ENCODE measurements at places on chromosomes 5 and 9.
A peak's percentile ranks its signal among the peaks of the same experiment; 100 is the strongest.

- no peak for DNase-seq
Measured at GRCh38 chr9:93088656-93089015, 7.4 kb upstream of the CARD19 start.

DNA sequence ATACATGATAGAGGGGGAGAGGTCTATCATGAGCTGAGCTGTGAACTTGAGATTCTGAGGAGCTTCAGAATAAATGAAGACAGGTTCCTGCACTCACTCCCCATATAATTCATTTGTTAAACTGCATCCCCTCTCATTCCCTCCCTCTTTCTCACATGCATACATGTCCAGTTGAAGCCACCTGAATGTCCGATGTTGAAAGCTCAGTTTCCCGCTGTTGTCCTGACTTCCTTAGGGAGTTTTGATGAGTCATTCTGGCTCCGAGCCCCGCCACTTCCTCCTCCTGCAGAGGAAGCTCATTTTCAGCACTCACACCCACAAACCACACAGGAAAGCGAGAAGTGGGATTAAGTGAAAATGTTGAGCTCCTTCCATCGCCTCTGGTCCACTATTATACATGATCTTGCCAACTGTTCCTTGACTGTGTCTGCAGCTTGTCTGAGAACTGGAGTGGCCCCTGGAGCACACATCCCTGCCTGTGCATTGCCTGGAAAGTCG is 121.2 kb downstream of the CEMIP2 start:
- peak; percentile 16 for DNase-seq

GRCh38 chr9:88313364-88314220 is 74.7 kb upstream of the SPIN1 start:
- DNase-seq, result no peak

DNA sequence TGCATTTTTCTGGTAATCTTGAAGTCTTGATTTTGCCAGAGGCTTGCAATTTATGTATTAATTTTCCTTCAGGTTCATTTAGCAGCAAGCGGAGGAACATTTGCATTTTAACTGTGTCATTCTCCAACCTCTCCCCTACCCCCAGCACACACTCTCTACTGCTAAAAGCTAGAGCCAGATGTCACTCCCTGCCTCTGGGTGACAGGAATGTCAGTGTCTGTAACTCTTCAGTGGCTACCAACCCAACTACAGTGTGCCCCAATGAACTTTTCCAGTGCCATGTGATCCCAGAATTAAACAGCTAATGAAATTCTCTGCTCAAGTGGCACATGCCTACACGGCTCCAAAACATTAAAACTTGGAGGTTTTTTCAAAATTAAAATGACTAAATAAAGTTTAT is 260.3 kb downstream of the GOLPH3 start:
- DNase-seq, result no peak

- no peak for DNase-seq
Measured at GRCh38 chr9:16551692-16552091, 318.8 kb downstream of the BNC2 start.

DNA sequence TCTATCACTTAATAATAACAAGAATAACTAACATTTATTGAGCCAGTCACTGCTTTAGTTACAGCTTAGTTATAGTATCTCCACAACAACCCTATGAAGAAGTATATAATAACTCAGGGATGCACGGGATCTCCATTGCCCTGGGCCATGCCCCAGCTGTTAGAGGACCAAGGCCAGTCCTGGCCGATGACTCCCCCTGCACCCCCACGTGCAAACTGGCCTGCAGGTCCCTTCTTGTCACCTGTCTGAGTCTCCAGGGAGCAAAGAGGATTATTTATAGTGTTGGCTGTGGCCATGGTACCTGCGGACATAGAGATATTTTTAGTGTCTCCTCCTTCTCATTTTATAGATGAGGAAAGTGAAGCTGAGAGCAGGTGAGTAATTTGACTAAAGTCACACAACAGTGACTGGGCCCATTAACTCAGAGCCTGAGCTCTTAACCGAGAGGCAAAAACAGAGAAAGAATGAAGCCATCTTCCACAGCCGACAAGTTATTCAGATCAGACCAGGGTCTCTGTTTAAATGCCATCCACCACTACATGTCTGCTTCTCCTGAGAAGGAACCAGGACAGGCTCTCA is 94.4 kb downstream of the TMEM215 start:
- DNase-seq, result no peak

- no peak for DNase-seq
Measured at GRCh38 chr5:146069780-146070099, 35.6 kb downstream of the PLAC8L1 start.

GRCh38 chr9:94919376-94920098 is 193.0 kb downstream of the AOPEP start:
- no peak for DNase-seq

- DNase-seq, result no peak
Measured at GRCh38 chr5:11801061-11801460, 103.2 kb downstream of the CTNND2 start.

DNA sequence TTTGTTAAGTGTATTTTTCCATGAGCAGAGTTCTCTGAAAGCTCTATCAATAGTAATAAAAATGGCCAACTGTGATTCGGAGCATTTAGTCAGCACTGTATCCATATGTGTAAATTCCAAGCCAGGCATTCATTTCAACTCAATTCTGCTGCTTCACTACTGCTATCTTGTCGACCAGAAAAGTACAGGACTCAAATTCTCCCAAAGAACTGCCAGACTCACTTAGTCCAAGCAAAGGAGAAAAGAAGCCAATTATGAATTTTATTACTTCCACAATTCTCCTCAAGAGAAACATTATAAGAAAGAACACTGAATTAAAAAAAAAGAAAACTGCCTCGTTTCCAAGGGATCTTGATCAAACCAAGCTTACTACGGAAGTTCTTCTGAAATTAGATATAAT is 906.3 kb upstream of the DMAC1 start:
- DNase-seq, result no peak

- DNase-seq, result no peak
Measured at GRCh38 chr5:159198063-159199036, 11.0 kb downstream of the RNF145 start.

GRCh38 chr5:154758977-154759376 is 3.8 kb downstream of the LARP1 start:
- DNase-seq, result no peak

DNA sequence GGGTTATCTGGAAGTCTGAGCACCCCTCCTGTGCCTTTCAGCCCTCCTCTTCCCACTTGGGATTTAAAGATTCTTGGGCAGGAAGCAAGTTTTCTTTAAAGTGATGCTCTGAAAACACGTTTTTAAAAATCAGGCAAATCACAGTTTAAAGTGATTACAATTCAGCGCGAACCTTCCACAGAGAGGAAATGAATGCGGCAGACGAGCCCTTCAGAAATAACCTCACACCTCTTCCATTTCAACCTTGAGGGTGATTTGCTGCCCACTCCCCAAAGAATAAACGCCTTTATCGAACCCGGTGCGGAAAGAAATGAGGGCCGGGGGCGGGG is 2.3 kb upstream of the EFNA5 start:
- DNase-seq, result peak; percentile 30

DNA sequence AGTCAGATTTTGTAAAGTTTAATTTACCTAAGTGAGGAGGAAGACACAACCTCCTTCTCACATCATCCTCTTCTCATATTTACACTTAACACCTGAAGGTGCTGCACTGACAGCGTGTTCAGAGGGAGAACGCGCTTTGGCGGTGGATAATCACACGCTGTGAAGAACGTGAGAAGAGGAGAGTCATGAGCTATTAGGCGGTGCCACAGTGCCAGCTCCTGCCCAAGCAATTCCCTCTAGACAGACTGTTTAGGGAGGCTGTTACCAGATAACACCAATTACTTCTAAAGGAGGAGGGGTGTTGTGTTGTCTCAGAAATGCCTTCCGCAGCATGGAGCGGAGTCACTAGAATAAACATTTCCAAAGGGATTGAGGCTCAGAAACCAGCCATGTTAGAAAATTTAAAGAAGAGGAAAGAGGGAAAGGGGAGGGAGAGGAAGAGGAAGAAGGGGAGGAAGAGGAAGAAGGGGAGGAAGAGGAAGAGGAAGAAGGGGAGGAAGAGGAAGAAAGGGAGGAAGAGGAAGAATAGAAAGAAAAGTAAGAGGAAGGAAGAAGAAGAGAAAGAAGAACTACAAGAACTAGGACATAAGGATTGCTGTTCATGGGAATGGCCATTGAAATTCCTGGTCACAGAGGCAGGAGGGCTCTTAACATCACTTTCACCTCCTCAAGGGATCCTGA is 37.3 kb upstream of the WWC1 start:
- no peak for DNase-seq

DNA sequence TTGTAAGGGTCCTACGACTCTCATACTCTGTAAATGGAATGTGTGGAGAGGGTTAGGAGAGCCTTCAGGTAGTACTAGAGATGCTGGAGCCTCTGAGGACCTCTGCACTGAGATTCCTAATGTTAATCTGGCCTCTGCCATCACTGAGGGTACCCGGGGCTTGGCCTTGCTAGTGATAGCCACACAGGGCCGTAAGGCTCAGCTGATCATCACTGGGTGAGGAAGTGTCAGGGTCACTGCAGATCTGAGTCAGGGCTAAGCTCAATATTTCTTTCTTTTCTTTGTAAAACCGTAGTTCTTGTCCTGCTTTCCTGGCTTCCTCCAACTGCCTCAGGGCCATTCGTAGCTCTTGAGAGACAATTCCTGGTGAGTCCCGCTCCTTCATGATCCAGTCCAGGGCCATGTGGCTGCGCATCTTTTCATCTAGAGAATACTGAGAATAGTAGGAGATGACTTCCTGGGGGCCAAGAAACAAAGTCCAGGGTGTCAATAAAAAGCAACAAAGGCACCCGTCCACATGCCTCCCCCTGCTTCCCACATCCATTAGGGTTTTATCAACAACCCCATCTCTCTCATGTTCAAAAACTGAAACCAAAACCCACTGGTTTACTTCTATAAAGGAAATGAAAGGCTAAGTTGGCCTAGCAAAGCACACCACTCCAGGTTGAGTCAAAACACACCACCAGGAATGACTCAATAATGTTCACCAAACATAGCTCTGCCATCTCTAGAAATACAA is 47.7 kb downstream of the LIX1 start:
- DNase-seq, result no peak

GRCh38 chr9:13128266-13128860 is 151.1 kb downstream of the MPDZ start:
- DNase-seq, result no peak

- no peak for DNase-seq
Measured at GRCh38 chr9:9521033-9521779, 1091.6 kb downstream of the PTPRD start.

DNA sequence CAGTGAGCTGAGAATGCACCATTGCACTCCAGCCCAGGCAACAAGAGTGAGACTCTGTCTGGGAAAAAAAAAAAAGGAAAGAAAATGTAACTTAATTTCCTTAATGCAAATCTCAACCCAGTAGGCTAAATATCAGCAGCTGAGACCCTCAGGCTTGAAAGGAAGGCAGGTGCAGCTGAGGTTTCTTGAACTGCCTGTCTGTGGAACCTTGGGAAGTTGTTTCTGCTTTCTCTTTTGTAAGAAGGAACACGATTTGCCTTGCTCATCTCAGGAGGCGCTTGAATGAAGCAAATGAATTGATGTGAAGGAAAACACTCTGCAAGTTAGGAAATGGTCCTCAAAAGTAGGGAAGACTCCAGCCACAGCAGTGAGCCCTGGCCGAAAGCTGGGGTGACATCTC is 143.3 kb downstream of the IRX1 start:
- DNase-seq, result no peak

DNA sequence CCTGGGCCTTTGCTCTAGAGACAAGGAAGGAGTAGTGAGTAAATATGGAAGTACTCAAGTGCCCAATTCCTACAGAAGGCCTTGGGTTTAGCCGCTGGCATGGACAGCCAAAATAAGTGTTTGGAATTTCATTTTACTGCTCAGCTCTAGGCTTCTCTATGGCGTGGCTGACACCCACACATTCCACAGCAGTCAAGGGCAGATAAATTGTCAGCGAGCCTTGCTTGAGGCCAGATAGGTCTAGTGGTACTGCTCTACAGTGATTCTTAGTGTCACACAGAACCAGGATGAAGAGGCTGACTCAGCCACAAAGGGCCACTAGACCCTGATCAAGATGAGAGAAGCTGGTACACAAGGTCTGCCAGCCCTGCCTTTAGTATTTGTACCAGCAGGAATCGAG is 111.0 kb upstream of the NFIB start:
- no peak for DNase-seq

DNA sequence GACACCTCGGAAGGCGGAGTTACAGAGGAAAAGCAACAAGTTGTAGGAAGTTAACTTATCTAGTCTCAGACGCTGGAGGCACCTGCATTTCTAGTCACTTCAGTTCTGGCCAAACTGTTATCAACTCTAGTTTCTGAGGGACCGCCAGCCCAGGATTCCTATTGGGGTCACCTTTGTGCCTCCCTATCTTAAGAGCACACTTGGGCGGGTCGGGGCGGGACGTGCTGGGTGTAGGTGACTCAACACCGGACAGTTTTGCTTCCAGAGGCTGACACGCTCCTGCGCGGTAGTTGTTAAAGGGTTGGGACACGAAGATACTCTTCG is 679 bp upstream of the KDM4C start:
- DNase-seq, result peak; percentile 73

GRCh38 chr9:34651876-34652601 is at the start of gene IL11RA:
Gene IL11RA (plus strand): TSS chr9:34652185. CDS start chr9:34655218, 3,033 bp downstream.
- DNase-seq, result peak; percentile 98

GRCh38 chr5:39934830-39935229 is 510.1 kb upstream of the DAB2 start:
- DNase-seq, result no peak

DNA sequence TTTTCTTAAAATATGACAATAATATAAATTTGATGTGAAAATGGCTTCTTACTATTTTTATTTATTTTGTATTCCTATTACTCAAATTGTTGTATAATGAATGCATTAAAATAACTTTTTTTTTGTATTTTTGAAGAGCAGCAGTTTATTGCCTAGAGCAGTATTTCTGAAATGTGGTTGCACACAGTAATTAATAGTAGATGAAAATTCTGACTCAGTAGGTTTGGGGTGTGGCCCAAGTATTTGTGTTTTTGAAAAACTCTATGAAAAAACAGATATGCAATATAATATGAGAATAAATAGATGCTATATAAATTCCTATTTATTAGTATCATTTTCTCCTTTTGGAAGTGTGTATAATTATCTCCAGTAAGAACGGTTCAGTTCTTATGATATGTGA is 2225.3 kb upstream of the C9orf72 start:
- DNase-seq, result no peak

DNA sequence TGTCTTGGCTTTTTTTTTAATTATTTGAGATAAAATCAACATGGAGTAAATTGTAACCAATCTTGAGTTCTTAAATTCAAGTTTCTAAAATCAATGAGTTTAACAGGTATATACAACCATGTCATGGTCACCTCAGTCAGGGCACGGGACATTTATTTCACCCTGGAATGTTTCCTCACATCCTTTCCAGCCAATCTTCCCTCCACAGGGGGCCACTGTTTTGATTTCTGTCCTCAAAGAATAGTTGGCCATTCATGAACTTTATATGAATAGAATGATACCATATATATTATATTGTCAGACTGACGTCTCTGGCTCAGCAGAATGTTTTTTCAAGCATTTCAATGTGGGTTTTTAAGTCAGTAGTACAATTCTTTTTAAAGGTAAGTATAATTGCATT is 806 bp downstream of the ZNF474 start:
- DNase-seq, result no peak

DNA sequence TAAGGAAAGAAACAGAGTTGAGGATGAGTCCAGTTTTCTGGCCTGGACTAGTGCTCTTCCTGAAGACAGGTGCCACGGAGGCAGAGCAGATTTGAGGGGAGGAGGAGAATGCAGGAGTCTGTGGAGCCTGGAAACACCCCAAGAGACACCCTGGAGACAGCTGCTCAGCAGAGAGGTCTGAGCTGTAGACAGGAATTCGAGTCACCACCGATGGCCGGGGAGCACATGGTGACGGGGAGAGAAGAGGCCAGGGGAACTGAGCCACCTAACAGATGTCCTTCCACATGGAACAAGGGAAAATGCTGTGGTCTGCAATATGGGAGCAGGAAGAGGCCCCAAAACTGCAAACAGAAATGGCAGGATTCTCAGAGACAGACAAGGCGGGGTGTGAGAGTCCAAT is 22.9 kb downstream of the CPLX2 start:
- no peak for DNase-seq
